ENCODE measurements at places on chromosomes 7 and 10.

- no peak for DNase-seq
Observed at GRCh38 chr10:122515022-122515424, 45.5 kb upstream of the DMBT1 start.

- no peak for DNase-seq
Observed at GRCh38 chr10:118978998-118979350, 50.5 kb upstream of the NANOS1 start.

DNA sequence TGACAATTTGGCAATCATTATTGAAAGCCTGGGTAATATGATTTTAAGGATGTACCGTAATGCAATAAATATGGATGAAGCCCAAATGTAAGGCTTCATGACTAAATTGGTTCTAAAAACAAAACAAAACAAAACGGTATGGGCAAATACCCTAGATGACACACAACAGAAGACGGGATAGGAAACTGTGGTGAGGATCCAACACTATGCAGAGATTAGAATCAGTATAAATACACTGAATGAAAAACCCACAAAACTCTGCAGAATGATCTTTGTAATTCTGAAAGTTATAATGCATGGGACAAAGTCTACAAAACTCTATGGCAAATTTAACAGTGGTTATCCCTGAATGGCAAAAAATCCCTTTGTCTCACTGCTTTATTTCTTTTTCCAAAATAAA lies 57.6 kb downstream of the MALSU1 start:
- no peak for DNase-seq

DNA sequence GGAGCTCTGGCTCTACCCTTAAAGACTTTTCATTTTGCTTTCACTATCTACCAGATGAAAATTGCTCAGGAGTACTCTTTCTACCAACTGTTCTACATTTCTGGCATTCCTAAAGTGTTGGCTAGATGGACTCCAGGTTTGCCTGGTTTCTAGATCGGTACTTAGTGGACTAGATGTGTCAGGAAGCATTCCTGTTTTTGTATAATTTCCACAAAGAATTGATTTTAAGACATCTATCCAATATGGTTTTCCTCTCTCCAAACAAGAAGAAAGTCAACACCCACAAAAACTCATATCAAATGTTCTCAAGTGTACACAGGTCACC lies 157.7 kb downstream of the CHRM2 start:
- no peak for DNase-seq

GRCh38 chr10:93131986-93132385 lies 58.3 kb downstream of the CYP26A1 start:
- DNase-seq: no peak

DNA sequence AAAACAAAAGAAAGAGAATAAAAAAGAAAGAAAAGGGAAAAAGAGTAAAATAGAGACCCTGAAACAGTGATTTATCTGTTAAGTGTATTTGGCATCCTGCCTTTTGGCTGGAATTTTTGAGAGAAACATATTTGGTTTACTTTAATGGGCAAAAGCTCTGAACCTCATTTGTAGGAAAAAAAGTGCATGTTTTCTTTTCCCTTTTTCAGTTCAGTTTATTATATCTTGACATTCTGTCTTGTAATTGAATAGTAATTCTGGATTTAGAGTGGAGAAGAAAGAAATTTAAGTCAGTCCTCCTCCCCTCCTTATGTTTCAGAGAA lies 69.5 kb downstream of the ARID5B start:
- DNase-seq: no peak

DNA sequence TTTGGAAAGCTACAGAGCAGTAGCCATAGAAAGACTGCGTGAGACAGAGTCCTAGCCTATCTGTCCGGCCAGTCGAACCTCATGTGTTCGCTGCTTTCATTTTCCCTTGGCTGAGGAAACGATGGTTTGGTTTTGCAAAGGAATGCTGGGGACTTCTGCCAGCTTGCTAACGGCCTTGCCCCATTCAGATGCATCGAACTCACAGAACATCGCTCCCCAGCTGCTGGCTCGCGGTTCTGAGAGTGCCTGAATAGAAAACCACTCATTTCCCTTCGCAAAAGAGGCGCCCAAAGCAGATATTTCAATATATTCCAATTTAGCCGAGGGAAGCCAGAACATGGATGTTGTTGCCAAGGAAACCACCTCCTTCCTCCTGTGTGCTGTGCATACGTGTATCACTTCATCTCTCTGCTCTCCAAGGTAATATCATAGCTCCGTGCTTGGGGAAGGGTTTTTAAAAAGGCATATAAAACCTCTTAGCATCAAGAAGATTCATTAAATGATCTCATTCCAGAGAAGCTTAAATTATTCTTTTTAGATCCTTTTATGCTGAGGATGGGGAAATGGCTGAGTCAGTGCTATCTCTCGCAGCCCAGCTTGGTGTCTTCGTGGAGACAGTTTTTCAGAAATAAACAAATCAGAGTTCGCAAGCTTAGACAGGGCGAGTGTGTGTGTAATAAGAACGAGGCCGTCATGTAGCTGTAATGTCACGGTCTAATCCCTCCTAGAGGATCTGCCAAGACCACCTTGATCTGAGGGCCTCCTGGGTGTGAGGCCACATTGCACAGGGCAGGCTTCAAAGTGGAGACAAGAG lies 215.2 kb downstream of the RPS24 start:
- DNase-seq: no peak

DNA sequence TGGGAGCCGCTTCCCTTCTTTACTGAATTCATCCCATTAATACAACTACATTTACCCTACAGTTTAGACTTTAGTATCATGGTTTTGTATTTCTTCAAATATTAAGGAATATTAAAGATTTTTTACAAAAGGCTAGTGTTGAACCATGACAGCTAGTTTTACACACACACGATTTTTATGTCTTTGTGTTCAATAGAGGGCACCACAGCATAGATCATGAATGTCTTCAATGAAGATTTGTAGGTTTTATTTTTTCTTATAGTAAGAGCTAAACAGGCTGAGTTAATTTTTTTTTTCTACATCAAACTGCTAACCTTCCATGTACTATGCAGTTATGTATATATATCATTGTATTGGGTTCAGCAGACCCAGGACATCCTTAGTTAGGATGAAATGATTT lies 76.9 kb downstream of the SNX10 start:
- DNase-seq: no peak

- no peak for DNase-seq
Observed at GRCh38 chr7:140358412-140359051, 39.8 kb downstream of the SLC37A3 start.

DNA sequence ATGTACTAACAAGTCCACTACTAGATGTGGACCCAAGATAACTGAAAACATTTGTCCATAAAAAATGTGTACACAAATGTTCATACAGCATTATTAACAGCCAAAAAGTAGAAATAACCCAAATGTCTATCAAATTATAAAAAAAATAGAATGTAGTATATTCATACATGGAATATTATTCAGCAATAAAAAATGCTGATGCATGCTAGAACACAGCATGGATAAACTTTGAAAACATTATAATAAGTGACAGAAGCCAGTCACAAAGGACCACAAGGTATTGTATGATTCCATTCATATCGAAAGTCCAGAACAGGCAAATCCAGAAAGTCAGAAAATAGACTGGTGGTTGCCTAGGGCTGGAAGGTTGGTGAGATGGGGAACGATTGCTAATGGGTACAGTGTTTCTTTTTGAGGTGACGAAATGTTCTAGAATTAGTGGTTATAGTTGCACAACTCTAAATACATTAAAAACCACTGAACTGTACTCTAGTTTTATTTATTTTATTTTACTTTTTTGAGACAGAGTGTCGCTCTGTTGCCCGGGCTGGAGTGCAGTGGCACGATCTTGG lies 43.3 kb upstream of the ANLN start:
- no peak for DNase-seq

DNA sequence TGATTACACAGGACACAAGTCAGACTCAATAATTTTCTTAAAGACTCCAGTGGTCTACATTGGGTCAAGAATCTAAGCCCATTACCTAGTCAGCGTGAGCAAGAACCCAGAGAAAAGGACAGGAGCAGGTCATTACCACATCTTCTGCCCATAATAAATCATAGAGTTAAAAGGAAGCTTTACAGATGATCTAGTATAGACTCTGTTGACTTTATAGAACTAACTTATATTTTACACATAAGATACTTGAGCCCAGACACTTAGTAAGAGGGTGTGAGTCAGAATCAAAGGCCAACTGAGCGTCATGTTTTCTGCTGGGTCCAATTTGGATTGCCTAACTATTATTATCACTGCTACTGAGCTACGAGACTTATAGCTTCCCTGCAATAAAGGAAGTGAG lies 206.1 kb upstream of the NPSR1 start:
- no peak for DNase-seq

DNA sequence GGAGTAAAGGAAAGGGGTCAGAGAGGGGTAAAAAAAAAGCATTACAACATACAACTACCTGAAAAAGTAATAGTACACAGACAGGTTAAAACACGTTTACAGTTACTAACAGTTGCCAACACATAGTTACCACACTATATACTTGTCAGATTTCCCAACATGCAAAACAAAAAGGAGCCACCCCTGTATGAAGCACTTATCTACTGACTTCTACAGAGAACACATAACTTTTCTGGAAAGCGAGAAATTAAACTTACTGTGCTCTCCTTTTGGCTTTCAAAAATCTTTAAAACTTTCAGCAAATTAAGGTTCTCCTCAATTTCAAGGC lies 2.1 kb downstream of the ABI1 start:
- DNase-seq: no peak

DNA sequence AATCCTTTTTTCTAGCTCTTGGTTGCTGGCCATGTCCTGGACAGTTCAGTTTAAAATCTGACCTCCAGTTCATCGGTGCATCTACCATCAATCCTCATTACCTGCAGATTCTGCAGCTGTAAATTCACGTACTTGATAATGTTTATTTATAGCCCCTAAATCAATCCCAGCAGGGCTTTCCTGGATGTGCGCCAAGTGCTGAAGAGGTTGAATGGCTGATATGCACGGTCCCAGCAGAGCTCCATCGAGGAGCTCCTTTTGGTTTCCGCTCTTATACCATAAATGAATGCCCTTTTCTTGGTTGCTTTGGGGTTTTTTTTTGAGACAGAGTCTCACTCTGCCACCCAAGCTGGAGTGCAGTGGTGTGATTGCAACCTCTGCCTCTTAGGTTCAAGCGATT lies 91.2 kb upstream of the CCZ1B start:
- peak; percentile 59 for DNase-seq

DNA sequence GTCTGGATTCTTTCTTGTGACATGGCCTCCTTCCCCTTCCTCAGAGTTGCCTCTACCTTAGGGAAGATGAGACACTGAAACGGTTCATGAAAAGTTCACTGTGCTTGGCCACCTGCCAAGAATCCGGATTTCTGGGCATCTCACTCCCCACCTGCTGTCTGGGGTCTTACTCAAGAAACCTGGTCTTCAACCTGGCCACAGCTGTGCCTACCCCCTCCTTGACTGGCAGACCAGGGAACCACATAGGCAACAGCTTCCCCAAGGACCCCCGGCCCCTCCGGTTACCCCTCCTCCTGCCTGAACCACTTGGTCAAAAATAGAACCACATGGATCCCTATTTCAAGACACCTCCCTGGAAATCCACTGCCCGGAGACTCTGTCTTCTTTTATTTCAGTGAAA lies 58.7 kb upstream of the NANOS1 start:
- DNase-seq: no peak

GRCh38 chr7:23065974-23066373 lies 39.6 kb upstream of the KLHL7 start:
- DNase-seq: no peak

DNA sequence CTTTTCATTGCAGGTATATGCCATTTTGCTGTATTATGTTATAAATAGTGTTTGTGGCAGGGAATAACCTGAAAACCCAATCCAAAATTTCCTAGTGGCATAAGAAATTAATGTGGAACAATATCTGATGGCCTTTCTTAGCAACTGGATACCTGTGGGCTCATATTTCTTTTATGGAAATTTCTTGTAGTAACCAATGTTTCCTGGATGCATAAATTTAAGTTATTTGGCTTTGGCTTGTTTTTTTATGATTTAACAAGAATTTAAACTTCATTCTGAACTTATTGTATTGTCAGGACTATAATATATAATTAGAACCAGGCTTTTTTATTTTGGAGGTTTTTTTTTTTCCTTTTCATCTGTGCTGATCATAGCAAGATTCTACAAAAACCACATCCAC lies 30.1 kb downstream of the TBC1D12 start:
- no peak for DNase-seq

- DNase-seq: no peak
Observed at GRCh38 chr10:114662646-114663217, 4.7 kb upstream of the ABLIM1 start.

GRCh38 chr7:130901209-130901783 lies 167.3 kb upstream of the KLF14 start:
- peak; percentile 89 for DNase-seq

DNA sequence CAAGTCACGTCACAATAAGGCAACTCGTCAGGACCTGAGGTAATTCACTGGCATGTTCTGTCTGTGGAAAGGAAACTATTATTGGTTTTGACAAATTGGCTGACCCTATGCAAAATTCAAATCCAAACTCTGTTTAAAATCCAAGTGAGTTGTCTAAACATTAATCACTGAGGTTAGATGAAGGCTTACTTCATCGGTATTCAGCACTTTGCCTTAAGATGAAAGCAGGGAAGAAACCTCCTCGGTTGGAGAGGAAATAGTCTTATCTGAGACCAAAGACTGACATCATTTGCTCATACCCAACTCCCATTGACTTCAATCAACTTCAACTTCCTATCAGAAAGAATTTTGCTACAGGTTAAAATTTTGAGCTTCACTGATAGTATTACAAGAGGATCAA lies 355.1 kb upstream of the MBL2 start:
- DNase-seq: no peak

DNA sequence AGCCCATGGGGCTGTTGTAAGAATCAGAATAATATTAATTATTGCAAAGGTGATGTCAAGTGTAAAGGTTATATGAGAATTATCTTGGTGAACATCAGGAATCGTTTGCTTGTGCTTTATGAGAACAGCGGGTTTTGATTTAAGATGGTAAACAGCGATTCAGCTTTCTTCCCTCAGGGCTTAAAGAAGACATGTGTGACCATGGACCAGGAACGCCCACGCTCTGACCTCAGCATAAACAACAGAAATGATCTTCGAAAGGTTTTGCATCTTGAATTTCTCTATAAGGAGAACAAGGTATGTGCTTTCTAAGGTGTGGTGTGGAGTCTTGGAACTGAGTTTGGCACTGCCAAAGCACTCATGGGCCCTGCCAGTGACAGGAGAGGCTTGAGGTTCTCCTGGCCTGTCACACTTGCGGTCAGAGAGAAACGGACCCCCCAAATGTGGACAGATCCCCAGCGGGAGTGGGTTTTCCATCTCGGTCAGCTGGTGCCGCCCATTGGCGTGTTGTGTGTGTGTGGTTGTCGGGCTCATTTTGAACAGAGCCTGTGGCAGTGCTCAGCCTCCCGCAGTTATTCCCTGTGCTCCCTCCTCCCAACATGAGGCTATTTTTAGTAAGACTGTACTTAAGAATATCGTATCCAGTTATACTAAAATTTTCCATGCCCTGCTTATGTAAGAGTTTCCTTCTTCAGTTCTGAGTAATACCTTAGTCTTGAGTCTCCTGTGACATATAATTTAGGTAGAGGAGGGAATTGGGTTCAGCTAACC lies 7.2 kb downstream of the MINDY4 start:
- DNase-seq: no peak

- no peak for DNase-seq
Observed at GRCh38 chr10:11212288-11213085, 194.8 kb downstream of the CELF2 start.

GRCh38 chr7:21986096-21986495 lies 40.4 kb upstream of the CDCA7L start:
- no peak for DNase-seq
